Erythroblast (primary cell): ENCODE measurements at places on chromosomes 12 and 14.
A peak's percentile ranks its signal among the peaks of the same experiment; 100 is the strongest.

DNA sequence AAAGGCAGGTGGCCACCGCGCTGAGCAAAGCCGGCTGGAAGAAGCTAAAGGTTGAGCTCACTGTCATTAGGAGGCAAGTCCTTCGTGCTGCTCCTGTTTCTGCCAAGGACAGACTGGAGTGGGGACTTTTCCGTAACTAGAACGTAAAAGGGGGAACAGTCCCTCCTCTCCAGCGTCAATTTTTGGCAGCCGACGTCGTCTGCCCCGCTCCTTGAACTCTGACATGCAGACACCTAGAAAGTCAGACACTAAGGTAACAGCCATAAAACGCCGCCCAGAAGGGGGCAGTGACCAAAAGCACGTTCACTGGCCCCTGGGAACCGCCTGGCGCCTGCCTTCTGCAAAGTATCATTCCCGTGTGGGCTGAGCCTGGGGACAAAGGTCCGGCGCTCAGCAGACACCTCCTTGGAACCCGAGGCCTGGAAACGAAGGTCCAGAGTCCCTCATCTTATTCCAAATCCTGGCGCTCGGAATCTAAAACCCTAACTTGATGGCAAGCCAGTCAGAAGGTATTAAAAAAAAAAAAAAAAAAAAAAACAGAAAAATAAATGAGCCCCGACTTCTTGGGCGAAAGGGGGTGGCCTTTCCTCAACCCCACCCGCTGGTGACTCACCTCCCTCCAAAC, 1.1 kb upstream of the LRP1 start:
- peak; percentile 63 for DNase-seq

DNA sequence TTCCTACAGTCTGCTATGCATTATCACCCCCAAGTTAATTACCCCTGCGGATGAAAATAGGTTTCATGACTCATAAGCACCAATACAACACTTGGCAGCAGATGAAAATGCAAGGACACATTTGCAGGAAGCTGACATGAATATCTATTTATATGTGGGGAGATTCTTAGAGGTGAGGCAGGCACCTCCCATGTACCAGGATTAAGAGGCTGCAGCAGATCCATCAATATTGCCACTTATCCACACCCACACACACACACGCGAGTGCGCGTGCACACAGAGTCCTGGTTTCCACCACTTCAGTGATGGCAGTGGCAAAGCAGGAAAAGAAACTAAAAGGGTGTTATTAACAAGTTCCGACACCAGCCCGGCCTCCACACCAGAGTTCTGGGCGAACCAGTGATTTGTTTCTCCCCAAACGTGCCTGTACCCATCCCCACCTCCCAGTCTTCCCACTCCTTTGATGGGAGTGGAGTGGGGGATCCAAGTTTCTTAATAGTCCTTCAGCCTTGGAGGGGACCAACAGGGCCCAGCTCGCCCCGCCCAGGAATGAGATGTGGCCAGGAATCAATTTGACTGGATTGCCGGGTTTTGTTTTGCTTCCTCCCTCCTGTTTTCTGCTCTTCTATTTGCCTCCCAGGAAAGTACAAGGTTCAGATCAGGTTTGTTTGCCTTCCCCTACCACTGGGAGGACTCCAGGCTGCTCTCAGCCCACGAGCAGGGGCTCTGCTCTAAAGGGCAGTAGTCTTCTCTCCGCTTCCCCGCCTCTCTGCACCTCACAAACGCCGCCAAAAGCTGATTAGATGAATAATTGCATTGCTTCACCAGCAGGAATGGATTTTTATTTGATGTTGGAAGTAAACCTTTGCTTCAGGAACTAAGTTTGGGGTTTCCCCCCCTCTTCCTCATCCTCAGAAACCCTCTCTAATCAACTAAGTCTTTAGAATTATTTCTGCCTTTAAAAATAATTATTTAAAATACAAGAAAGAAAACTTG, 5.2 kb downstream of the IRF2BPL start:
- DNase-seq: no peak

GRCh38 chr14:70999117-70999516, 91.9 kb downstream of the PCNX1 start:
- no peak for DNase-seq

GRCh38 chr12:66624806-66625205, 54.1 kb downstream of the GRIP1 start:
- no peak for DNase-seq

DNA sequence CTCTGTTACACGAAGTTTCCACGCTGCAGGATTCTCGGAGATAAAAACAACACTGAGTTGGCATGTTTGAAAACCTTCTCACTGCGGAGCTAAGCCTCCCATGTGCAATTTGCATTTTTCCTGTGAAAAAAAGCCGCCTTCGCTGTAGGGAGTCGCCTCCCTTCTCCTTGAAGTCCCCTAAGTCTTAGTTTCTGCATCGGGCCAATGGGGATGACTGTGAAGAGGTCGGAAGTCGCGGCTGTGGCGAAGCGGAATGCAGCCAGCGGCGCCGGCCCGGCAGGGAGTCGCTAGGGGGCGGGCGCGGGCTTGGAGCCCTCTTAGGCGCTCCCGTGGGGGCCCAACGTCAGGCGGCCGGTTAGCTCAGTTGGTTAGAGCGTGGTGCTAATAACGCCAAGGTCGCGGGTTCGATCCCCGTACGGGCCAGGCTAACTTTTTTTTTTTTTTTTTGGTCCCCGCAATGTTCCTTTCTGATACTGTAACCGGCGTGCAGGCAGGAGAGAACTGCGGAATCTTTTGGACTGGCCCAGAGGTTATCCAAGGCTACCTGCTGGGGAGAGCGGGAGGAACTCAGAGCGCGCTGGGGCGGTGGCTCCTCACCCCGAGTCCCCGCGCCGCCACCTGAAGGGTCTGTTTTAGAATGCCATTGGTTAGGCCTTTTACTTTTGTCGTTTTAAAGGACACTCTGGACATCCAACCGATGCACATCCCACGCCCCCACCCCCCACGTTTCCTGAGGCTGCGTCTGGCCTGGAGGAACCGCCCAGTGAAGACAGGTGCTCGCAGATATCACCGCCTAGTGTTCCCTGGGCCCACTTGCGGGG, 2.6 kb upstream of the ZNF839 start:
- peak; percentile 92 for DNase-seq

- no peak for DNase-seq
These were observed 50.5 kb upstream of the FBRSL1 start for GRCh38 chr12:132439333-132439904.

- no peak for DNase-seq
These were observed at the start of gene ACSS3 for GRCh38 chr12:81077686-81078441. Gene ACSS3, plus strand, starts transcription at chr12:81078079. Its CDS starts 42 bp downstream, at chr12:81078121.

- no peak for DNase-seq
These were observed 10.5 kb upstream of the KRT73 start for GRCh38 chr12:52628841-52629240.

- no peak for DNase-seq
These were observed 222.3 kb upstream of the NOVA1 start for GRCh38 chr14:26820138-26820537.

GRCh38 chr12:24632466-24632865, 316.4 kb downstream of the BCAT1 start:
- DNase-seq: no peak

GRCh38 chr14:39369029-39369428, 63.2 kb downstream of the FBXO33 start:
- DNase-seq: no peak

DNA sequence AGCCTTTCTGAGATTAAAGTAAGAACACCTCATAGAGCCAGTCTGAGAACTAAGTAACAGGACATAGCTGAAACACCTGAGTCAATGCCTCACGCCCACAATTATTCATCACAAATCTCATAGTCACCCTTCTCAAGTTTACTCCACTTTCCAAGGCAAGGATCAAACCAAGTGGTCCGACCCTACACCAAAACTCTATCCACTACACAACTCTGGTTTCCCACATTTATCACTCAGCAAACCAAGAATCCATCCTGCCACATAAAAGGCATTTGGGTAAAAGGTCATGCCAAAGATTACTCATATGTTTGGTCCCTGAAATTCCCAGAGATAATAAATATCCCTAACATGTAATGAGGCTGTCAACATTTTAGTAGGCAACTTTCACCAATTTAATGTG, 144.1 kb downstream of the RPAP3 start:
- no peak for DNase-seq

- DNase-seq: no peak
These were observed 425.3 kb downstream of the ZFP36L1 start for GRCh38 chr14:68367536-68367935.

GRCh38 chr12:63151623-63152320, 771 bp upstream of the AVPR1A start:
- peak; percentile 65 for DNase-seq

GRCh38 chr14:35789651-35790050, 19.4 kb downstream of the RALGAPA1 start:
- no peak for DNase-seq

DNA sequence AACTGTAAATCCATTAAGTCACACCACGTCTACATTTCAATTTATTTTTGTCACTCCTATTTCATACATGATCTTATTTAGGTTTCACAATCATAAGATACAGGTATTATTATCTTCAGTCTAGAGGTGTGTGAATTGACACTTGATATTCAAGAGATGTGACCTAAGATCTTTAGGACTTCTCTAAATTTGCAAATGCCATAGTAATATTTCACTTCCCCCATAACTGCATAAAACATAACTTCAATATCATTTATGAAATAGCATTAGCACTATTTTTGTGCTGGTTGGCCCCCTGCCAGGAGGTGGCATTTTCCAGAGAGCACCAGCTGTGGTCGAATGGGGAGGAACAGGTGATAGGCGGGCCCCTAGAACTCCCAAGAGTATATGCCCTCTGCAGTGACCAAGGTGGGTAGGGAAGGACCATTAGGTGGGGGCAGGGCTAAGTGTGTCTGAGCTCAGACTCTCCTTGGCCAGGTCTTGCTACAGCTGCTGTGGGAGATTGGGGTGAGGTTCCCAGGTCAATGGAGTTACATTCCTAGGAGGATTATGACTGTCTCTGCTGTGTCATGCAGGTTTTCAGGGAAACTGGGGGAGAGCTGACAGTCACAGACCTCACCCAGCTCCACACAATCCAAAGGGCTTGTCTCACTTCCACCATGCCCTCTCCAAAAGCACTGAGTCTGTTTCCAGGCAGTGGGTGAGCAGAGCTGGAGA, 49.2 kb upstream of the ERGIC2 start:
- DNase-seq: no peak

DNA sequence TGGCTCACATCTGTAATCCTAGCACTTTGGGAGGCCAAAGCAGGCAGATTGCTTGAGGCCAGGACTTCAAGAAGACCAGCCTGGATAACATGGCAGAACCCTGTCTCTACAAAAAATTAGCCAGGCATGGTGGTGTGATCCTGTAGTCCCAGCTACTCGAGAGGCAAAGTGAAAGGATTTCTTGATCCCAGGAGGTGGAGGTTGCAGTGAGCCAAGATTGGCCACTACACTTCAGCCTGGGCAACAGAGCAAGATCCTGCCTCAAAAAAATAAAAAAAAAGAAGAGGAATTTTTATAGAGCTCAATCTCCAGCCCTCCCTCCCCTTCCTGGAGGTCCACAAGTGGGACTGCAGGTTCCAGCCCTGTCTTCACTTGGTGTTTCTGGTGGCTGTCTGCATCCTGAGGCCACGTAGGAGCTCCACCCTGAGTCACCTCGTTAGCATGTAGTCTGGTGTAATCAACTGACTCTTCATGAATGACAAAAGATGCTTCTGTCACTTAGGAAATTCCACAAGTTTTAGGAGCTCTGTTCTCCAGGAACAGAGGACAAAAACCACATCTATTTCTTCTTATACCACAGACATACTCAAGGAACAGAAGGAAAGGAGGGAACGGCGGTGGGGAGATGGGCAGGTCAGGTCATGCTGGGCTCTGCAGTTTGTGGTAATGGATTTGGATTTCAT, 16.2 kb downstream of the CCDC62 start:
- no peak for DNase-seq

DNA sequence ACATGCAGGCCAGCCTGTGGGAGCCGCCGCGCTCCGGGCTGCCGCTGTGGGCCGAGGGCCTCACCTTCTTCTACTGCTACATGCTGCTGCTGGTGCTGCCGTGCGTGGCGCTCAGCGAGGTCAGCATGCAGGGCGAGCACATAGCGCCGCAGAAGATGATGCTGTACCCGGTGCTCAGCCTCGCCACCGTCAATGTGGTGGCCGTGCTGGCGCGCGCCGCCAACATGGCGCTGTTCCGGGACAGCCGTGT, 2.9 kb downstream of the TMEM121 start:
- no peak for DNase-seq

DNA sequence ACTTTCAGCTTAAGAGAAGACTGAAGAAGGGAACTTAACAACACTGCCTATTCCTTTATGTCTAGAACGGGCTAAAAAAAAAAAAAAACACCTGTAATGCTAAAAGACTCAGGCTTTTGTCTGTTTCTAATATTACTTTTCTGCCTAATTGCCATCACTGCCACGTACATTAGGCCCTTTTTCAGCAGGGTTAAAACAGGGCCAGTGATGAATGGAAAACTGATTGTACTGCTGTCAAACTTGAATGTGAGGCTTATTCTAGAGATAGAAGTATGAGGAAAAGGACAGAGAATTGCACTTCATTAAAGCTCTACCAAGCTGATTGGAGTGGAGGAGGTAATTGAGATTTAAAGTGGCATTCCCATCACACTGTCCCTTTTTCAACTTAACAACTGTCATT, 535.8 kb downstream of the PRKD1 start:
- no peak for DNase-seq

- DNase-seq: no peak
These were observed 321.1 kb upstream of the PRICKLE1 start for GRCh38 chr12:42910656-42911055.

- peak; percentile 57 for DNase-seq
These were observed 80.0 kb upstream of the DBX2 start for GRCh38 chr12:45130881-45131281.

DNA sequence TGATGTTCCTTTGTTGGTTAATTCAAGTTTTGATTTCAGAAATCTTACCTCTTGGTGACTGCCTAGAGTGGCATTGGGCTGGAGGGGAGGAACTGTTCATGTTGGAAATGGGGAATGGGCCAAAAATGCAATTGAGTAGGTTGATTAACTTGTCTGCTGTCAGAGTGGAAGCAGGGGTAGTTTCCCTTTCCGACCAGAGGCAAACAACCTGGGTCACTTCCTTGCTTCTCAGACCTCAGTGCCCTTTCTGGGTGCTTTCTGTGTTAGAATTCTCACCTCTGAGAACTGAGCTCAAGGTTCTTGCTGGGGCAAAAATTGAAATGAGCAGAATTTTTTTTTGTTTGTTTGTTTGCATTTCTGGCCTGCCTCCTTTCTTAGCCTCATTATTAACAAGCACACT, 2.3 kb upstream of the M6PR start:
- no peak for DNase-seq

DNA sequence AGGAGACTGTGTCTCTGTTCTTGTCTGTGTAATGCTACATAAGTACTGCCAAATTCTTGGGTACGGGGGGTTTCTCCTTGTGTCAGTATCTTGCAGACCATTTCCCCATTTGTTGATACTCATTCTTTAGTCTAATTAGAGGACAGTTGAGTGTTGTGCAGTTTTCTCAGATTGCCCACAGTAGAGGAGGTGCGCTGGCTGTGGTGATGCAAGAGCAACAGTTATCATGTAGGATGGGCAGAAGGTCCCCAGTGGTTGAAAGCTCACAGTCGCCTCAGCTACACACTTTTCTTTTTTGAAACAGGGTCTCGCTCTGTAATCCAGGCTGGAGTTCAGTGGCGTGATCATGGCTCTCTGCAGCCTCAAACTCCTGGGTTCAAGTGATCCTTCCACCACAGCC, 37.8 kb upstream of the ATP2A2 start:
- DNase-seq: no peak
